ENCODE measurements at places on chromosomes 13 and 19.

DNA sequence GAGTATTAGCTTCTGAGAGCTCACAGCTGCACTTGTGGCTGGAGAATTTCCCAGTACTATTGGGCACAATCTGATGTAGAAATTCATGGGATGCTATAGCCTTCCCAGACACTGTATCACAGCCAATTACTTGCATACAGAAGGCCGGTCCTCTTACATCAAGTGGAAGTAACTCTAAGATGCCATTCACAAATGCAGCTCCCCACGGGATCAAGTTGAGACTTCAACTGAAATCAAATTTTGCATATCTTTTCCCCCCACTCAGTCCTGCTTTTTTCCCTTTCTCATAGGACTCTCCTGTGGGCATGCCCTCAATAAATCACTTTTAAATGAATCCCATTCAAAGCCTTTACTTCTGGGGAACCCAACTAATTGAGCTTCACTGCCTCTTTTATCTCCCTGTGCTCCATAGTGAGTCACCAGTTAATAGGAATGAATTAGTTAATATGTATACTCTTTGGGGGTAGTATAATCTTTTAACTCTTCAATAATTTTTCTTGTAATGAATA, 1970.8 kb downstream of the OLFM4 start:
- DNase-seq, result no peak

GRCh38 chr19:11982526-11982925, 17.7 kb downstream of the ZNF763 start:
- DNase-seq, result no peak

DNA sequence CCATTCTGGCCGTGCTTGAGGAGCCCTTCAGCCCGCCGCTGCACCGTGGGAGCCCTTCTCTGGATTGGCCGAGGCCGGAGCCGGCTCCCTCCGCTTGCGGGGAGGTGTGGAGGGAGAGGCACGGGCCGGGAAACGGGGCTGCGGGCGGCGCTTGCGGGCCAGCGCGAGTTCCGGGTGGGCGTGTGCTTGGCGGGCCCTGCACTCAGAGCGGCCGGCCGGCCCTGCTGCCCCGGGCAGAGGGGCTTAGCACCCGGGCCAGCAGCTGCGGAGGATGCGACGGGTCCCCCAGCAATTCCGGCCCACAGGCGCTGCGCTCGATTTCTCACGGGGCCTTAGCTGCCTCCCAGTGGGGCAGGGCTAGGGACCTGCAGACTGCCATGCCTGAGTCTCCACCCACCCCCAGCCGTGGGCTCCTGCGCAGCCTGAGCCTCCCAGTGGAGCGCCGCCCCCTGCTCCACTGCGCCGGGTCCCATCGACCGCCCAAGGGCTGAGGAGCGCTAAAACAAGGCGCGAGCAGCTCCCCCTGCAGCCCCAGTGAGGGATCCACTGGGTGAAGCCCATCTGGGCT, 76.5 kb downstream of the PCDH20 start:
- DNase-seq, result no peak

DNA sequence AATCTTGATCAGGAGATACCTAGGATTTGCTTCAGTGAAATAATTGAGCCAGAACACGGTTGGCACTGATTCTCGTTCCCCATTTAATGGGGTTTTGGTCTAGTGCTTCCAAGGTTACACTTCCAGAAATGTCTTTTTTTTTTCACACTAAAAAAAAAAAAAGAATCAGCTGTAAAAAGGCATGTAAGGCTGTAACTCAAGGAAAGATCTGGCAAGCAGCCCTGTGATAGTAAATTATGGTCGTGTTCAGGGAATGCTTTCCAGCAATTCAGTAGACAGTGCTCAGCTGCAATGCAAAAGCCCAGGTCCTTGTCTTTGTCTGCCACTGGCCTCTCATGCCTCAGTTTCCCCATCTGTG, 27.2 kb upstream of the NDUFS7 start:
- no peak for DNase-seq

GRCh38 chr13:82681535-82681934, 1200.7 kb downstream of the SLITRK1 start:
- no peak for DNase-seq

GRCh38 chr13:25391932-25392331, 20.2 kb downstream of the ATP8A2 start:
- DNase-seq, result no peak

GRCh38 chr19:16019691-16020448, 56.4 kb upstream of the TPM4 start:
- no peak for DNase-seq

DNA sequence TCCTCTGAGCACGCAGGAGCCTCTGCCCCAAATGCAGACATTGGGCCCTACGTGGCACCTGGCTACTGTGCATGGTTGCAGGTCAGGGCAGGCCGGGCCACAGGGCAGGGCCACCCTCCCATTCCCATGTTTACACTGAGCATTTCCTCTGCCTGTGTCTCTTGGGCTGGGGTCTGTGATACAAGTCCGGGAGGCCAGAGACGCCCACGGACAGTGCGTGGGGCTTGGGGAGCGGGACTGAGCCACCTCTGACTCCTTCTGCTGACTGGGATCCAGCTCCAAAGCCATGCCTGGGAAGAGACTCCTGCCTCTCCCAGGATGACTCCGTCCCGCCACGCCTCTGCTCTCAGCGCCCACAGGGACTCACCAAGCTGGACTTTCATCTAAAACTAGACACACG, 18.8 kb downstream of the GAS6 start:
- DNase-seq, result no peak

DNA sequence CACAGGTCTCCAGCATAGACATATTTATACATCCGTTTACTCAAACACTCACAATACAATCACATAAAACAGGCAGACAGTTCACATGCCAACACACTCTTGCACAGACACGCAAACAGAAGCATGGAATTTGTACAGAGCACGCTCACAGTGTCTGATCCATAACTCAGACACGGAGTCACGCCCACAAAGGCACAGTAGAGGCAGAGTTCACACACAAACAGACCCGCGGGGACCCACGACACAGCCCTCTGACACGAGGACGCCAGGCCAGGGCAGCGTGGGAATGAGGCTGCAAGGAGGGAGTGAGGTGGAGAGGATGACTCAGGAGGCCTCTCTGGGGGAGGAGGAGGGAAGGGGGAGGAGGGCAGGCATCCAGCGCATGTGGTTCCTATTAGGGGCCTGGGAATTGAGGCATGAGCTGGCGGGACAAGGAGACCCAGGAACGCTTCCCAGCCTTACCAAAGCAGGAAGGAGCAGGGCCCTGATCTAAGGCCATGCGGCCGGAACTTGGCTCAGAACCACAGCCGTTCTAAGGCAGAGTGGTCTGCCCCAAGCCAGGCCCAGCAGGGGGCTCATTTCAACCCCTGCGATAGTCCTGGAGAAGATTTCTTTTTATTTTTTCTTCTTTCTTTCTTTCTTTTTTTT, 9.1 kb upstream of the OLFM2 start:
- no peak for DNase-seq

- DNase-seq, result no peak
These were observed 22.3 kb upstream of the ZBTB7A start for GRCh38 chr19:4088975-4089374.

- no peak for DNase-seq
These were observed 19.5 kb downstream of the NUFIP1 start for GRCh38 chr13:44969551-44970484.

GRCh38 chr13:62747152-62747551, 1331.5 kb upstream of the PCDH20 start:
- no peak for DNase-seq

GRCh38 chr13:29422015-29422414, 173.5 kb downstream of the SLC7A1 start:
- DNase-seq, result no peak

DNA sequence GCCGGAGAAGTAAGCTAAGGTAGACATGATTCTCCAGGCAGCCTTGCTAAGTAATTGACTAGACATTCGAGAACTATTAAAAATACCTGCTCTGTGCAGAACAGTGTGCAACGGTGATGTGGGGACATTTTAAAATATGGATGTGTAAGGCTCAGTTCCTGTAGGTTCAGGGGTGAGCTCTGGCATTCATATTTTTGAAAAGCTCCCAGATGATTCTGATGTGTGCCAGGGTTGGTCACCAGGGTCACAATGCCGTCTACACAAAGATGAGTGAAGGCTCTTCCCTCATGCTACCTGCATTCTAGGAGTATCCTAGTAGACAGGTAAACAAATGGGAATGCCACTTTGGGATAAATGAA, 702 bp upstream of the EPSTI1 start:
- no peak for DNase-seq

- peak; percentile 29 for DNase-seq
These were observed 2.6 kb upstream of the KLK15 start for GRCh38 chr19:50835785-50836542.

DNA sequence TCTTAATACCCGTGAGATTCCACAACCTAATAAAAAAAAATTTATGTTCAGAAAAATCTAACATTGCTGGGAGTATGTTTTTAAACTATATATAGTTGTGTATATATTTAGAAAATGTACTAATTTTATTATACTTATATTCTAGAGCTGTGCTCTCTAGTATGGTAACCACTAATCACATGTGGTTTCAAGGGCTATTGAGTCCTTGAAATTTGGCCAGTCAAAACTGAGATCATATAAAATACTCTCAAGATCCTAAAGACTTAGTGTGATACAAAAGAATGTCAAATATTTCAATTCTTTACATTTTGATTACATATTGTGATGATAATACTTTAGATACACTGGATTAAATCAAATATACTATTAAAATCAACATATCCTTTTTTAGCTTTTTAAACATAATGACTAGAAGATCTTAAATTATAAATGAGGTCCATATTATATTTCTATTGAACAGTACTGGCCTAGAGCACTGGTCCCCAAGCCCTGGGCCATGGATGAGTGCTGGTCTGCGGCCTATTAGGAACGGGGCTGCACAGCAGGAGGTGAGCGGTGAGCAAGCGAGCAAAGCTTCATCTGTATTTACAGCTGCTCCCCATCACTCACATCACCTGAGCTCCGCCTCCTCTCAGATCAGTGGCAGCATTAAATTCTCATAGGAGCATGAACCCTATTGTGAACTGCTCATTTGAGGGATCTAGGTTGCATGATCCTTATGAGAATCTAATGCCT, 176.5 kb upstream of the NBEA start:
- DNase-seq, result no peak

DNA sequence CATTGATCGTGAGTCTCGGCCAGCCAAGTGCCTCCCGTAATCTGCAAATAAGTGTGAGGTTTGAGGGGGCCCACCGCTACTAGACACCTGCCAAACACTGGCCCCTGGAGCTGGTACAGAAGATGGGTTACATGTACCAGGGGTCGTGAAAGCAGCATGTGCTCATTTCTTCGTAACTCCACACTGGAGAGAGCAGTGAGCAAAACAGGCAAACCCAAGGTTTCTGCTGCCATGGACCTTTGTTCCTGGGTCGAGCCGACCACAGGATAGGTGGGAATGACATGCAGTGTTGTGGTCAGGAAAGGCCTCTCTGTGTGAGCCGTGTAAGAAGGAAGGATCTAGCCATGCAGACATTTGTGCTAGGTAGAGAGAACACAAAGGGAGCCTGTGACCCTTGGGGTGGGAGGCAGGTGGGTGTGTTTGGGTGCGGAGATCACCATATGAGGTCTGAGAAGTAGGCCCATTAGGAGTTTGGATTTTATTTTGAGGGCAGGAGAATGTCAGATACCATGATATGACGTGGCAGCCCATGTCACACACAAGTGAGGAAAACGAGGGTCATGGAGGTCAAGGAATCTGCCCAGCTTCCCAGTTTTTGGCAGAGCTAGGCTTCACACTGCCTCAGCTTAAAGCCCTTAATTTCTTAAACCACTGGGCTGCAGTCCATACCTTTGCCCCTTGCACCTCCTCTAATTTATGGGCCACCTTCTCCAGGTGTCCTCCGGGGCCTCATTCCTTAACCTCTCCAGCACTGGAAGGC, 919 bp downstream of the GTF3A start:
- DNase-seq, result no peak

DNA sequence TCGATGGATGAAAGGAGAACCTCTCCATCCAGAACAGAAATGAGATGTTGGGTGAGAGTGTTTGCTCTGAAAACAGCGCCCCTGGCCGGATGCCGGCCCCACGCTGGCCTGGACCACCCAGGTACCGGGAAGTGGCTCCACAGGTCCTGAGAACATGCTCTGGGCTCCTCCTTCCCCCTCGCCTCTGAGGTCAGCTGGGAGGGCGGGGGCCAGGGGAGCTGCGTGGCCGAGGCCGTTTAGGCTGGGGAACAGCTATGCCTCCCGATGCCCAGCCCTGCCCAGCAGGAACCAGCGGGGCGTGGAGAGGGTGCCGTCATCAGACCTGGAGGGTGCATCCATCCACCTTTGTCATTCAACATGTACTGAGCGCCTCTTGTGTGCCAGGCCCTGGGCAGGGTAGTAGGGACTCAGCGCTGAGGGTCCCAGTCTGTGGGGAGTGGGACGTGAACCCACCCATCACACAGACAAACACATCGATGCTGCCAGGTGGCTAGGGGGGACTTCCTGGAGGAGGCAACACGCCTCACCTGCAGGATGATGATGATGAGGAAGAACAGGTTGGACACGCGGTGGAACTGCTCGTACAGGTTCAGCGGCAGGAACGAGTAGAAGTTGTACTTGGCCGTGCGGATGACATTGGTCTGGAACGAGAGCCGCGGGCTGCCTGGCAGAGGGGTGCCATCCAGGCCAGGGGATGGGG, 4.2 kb downstream of the ATP8B3 start:
- no peak for DNase-seq

- no peak for DNase-seq
These were observed 138.5 kb downstream of the RBM26 start for GRCh38 chr13:79267560-79267959.

GRCh38 chr19:46063201-46063600, 22.4 kb upstream of the IGFL4 start:
- no peak for DNase-seq

DNA sequence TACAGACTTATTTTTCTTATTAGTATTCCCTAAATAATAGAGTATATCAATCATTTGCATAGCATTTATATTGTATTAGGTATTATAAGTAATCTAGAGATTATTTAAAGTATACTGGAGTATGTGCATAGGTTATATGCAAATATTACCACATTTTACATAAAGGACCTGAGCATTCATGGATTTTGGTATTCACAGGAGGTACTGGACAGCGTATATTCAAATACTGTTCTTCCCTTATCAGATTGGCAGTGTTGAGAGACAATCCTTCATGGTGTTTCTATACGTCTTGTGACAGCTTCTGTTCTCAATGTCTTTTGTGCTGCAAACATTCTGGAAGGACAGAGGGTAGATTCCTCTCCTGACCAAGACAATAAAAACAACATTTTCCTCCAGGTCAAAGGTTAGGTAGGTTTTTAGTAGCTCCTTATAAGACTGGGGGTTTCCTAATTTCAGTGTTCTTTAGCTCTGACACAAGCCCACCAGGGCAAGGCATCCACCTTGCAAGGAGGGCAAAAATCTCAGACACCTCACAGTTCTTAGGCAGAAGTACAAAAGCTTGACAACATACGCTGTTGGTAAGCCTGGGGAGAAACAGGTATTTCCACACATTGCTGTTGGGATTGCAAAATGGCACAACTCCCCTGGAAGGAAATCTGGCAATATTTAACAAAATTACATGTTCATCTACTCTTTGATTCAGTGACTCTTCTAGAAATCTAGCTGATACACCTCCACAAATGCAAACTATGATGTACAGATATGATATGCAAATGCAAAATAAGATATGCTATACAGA, 20.6 kb upstream of the PCCA start:
- no peak for DNase-seq

GRCh38 chr19:27746691-27747380, 1466.1 kb downstream of the UQCRFS1 start:
- no peak for DNase-seq
